NT2/D1 (cell line): ENCODE measurements at places on chromosomes 6 and 20.
A peak's percentile ranks its signal among the peaks of the same experiment; 100 is the strongest.

DNA sequence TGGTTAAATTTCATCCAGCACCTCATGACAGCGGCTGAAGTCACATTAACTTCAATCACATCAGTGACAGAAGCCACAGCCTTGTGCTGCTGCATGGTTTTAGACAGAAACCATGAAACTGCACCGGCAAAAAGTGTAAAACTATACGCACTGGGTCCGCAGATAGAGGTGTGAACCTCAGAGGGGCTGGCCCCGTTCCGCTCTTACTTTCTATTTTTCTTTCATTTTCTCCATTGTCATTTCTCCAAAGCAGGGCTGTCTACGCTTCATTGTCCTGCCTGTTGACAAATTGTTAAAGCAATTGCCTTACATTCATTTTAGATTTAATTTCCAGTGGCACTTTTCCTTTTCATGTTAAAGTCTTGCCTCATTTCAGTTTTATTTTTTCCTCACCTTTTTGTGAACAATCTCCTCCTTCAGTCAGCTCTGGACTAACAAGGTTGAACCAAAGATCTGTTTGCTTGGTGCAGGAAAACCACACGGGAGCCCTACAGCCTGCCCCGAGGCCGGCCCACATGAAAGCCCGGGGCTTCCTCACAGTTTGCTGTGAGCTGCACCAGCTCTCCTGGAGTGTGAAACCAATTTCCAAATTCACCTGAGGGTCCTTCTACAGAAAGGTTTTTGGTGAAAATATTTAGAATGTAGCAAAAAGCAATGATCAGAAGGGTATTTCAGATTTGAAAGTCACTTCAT lies 63.7 kb downstream of the PRR18 start:
- DNase-seq: no peak

DNA sequence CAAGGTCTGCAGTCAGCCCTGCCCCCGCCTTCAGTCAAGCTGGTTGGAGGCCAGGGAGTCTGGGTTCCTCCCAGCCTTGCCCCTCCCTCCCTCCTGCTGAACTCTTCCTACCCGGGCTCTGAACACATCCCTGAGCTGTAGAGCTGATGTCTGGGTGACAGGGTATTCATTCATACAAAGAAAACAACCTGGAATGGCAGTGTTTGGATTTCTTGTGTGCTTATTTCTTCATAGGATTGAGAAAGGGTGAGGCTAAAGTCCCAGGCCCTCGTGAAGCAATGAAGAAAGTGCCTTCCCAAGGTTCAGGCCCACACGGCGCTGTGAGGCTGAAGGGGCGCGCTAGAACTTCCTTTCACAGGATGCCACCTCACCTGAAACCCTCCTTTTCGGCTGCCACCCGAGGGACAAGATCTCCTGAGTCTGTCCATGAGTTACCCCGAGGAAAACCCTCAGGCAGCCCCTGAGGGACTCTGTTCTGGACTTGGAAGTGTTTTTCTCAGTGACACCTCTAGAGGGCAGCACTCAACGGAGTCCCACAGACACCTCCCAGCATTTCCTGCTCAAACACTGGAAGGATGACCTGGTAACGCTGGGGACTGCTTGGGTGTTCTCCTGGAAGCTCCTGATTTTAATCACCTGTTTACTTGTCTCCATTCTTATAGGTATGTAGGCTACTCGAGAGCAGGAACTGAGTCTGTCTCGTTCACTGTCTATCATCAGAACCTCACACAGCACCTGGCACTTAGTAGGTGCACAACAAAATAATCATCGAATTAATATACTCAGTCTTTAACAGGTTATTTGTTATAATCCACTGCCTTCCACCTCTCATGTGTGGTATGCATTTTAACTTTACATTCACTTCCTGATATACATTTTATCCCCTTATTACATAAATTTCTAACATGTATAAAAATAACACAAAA lies 11.8 kb upstream of the GSTA1 start:
- DNase-seq: peak; percentile 16

DNA sequence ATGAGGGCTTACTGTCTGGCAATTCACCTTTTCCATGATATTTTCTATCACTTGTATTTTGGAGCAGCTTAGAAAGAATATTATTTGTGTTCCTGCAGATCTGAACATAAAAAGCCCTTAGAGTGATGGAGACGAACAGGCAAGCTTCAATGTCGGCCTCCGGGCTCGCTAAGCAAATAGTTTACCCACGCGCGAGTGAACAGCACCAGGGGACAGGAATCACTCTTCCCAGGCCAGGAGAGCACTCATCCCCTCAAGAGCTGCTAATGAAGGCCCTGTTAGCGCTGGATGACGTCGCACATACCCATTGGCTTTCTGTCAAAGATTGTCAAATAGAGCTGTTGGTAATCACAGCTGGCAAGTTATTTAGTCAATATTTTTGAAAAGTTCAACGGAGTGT lies 395.7 kb downstream of the ZFAND3 start:
- DNase-seq: no peak

DNA sequence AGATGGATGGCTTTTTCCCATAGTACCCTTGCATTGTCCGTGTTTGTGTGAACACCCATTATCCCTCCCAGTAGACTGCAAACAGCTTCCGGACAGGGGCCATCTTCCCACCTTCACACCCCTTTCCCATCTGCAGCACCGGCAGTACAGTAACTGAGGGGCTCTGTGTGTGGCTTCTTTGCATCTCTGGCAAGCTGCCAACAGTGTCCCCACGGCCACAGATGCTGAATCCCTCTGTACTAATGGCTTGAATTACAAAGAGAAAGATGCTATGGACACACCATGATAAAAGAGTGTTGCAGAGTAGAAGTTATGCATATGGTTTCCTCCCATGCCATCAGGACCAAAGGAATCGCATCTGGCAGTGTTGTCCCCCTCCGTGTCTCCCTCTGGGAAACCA lies 101.1 kb upstream of the CDYL start:
- no peak for DNase-seq

DNA sequence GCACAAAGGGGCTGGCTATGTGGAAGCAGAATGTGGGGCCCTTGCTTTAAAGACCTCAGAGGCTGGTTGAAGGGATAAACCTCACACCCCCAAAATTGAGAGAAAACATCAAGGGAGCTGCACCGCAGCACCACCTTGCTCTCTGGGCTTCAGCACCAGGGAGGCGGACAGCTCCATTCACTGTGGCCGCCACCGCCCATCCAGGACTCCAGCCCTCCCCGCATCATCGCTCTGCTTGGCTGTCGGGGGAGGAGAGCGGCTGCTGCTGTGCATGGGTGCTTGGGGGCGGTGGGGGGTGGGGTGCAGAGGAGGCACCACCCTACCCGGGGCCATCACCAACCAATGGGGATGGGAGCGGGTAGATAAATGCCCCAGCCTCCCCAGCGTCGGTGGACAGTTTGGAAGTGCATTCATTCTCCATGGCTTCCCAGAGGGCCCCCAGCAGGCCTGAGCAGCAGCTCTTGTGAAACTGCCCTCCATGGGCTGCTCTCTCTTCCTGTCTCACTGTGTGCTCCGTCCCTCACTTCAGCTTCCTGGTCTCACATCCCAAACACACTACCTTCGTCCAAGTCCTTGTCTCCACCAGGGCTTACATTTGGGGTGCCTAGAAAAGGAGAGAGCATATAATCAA lies 75.7 kb upstream of the BHLHE23 start:
- no peak for DNase-seq

- no peak for DNase-seq
Observed at GRCh38 chr6:15352220-15352619, 106.4 kb downstream of the JARID2 start.

GRCh38 chr6:21181866-21182265 lies 411.7 kb upstream of the SOX4 start:
- DNase-seq: no peak

DNA sequence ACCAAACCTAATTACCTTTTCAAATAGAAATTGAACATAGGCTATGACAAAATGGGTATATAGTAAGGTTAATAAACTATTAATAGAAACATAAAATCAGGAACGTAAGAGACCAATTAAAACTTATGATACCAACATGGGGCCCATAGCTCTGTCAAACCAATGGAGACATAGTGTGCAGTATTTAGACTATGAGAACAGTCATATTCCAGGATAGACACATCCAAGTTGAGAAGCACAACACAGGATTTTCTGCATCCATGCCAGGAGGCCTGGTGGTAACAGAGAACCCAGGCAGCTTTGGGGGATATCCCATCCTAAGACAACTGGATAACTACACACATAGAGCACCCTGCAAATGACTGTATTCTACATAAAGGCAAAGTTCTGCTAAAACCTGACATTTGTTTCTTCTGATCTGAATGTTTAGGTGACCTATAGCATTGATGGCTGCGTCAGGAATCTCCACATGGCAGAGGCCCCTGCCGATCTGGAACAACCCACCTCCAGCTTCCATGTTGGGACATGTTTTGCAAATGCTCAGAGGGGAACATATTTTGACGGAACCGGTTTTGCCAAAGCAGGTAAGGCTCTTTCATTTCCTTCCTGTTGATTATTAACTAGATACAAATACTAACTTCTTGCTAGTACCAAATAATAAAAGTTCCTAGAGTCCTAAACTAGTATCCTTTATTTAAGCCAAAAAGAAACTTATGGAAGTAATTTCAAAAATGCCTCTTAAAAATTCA lies 202.7 kb downstream of the ARHGAP18 start:
- no peak for DNase-seq
